ENCODE measurements at places on chromosomes 4 and X.

- no peak for DNase-seq
Observed at GRCh38 chr4:185352741-185353140, 43.0 kb downstream of the LRP2BP start.

GRCh38 chr4:59200992-59201391 lies 1999.1 kb upstream of the ADGRL3 start:
- DNase-seq, result no peak

DNA sequence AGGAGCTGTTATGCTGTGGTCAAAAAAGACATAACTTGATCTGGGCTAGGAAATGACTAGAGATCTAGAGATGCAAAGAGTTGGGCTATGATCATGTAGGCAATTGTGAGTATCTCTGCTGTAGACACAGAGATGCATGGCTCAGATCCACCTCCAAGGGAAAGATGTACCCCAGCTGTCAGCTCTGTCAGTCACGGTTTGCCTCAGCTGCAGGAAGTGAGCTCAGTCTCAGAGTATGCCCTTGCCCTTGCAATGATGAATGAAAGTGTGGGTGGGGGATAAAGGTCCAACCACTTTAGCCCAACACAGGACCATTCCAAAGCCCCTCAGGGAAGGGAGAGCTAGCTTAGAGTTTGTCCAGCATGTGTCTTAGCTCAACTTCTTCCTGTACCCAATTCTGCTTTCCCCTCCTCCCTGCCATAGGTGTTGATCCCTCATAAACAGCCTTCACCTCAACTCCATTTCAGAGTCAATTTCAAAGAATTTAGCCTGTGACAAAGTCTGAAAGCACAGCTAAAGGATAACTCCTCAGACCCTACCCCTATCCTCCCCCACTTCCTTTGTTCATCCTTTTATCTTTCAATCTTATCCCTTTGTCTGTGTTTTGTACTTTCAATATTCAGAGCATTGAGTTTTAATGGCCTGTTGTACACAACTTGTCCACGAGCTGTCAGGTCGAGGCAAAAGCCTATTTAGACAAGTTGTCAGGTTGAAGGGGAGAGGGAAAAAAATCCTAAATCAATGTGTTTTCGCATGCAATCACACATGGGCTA lies 90.6 kb downstream of the MID1IP1 start:
- DNase-seq, result no peak

- DNase-seq, result no peak
Observed at GRCh38 chr4:174406383-174406782, 115.9 kb downstream of the HPGD start.

GRCh38 chrX:13695601-13696115 lies 6.7 kb downstream of the RAB9A start:
- DNase-seq, result no peak

GRCh38 chr4:40731361-40731760 lies 18.4 kb upstream of the NSUN7 start:
- DNase-seq, result no peak

DNA sequence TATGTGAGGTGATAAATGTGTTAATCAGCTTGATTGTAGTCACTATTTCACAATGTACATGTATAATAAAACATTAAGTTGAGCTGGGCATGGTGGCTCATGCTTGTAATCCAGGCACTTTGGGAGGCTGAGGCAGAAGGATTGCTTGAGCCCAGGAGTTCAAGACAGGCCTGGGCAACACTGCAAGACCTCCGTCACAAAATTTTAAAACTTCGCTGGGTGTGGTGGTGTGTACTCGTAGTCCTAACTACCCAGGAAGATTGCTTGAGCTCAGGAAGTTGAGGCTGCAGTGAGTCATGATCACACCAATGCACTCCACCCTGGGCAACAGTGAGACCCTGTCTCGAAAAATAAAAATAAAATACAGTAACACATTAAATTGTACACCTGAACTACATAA lies 20.1 kb downstream of the LYAR start:
- DNase-seq, result no peak

GRCh38 chr4:139011225-139011950 lies 4.2 kb upstream of the NOCT start:
- DNase-seq, result no peak

- DNase-seq, result no peak
Observed at GRCh38 chr4:74418063-74418670, 26.8 kb upstream of the AREG start.

DNA sequence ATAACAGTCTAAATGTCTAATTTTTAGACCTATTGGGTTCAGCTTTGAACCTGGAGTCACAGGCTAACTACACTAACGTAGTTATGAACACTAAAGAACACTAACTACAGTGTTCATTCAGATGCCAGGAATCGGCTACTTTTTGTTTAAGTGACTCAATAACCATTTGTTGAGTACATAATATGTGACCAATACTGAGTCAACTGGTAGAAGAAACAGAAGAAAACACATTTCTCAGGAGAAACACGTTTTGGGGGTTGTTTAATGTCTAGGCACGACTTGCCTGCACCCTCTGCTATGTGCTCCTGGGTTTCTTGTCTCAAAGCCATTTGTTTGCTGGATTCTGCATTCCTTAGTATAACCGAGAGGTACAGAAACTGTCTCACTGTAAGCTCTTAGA lies 18.6 kb upstream of the CLNK start:
- DNase-seq, result no peak

- DNase-seq, result no peak
Observed at GRCh38 chrX:41542135-41542534, 95.0 kb downstream of the NYX start.

GRCh38 chr4:26871611-26872010 lies 11.0 kb downstream of the STIM2 start:
- DNase-seq, result no peak

DNA sequence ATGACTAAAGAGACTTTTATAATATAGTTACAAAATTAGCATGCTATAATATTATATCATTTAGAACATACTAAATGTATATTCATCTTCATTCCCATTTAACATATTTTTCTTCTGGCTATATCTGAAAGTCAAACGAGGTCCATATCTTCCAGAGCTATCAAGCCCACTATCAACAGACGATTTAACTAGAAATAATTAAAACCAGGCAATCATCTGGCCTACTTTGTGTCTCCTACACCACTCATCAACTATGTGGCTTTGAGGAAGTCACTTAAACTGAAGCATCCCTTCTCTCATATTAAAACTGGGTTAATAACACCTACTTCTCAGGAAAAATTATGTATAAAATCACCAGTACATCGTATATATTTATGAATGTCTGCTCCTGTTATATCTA lies 1330.5 kb upstream of the PABPC4L start:
- no peak for DNase-seq

GRCh38 chrX:20681683-20682082 lies 415.0 kb upstream of the RPS6KA3 start:
- DNase-seq, result no peak

GRCh38 chr4:101693842-101694398 lies 96.6 kb upstream of the BANK1 start:
- no peak for DNase-seq

- DNase-seq, result no peak
Observed at GRCh38 chrX:149937871-149938426, 342 bp downstream of the EOLA2 start.

GRCh38 chr4:148850257-148850995 lies 408.2 kb upstream of the NR3C2 start:
- DNase-seq, result no peak

- DNase-seq, result no peak
Observed at GRCh38 chrX:34764852-34765361, 107.8 kb upstream of the TMEM47 start.

- no peak for DNase-seq
Observed at GRCh38 chr4:149910604-149911350, 95.1 kb upstream of the IQCM start.

DNA sequence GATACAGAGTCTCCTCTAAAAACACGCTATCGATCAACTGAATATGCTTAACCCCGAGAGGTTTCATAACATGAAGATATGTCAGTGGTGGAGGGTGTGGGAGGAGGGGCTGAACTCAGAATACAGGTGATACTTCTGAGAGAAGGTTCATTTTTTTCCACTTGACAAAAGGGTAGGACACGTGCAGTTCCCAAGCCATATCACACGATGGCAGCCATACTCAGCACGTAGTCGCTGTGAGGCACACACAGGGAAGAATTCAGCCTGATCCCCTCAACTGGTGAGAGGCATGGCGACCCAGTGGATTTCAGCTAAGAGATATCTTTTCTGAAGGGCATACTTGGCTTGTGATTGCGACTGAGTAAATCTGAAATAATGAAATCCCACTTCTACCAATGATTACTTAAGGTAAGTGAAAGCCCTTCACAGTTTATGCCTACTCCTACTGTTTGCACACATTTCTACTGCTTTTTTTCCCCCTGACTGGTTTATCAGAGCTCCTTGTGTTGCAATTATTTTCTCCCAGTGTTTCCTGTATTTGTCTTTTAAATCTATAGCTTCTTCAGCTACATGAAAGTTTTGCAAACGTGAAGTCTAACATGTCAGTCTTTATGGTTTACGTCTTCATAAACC lies 133.1 kb downstream of the CORIN start:
- DNase-seq, result no peak

DNA sequence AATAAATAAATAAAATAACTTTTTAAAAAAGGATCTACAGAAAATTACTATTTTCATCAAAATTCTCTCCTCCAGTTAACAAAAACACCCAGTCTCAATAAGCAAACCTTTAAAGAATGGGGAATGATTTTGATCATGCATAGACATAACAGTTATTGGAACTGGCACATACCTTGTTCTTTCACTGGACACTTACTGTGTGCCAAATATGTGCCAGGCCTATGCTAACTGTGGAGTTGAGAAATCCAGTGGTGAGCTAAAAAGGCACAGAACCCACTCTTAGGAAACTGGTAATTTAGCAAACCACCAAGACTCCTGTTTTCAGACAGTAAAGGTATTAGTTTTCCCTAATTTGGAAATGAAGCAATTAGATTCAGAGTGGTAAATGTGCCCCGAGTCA lies 39.1 kb downstream of the CLOCK start:
- no peak for DNase-seq

DNA sequence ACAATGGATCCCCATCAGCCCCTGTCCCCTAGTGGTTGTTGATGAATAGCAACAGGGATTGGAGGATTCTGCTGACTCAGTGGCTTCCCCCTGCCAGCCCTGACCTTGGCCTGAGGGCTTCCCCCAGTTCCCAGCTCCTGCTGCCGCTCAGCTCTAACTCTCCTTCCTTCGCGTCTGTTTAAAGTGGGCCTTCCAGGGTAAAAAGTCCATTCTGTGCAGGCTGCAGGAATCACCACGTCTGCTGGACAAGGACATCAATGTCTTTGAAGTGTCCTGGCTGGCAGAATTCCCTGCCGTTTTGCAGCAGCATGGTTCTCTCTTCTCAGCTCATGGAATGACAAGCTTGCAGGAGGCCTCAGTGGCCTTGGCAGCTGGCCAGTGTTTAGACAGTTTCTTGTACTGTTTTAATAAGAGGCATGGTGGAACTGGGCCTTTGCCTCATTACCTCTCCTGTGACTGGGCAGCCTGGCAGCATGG lies 152.5 kb upstream of the STX18 start:
- DNase-seq, result no peak

- DNase-seq, result no peak
Observed at GRCh38 chrX:17072721-17073230, 126.3 kb downstream of the REPS2 start.

GRCh38 chr4:90025248-90025647 lies 101.9 kb upstream of the CCSER1 start:
- no peak for DNase-seq

DNA sequence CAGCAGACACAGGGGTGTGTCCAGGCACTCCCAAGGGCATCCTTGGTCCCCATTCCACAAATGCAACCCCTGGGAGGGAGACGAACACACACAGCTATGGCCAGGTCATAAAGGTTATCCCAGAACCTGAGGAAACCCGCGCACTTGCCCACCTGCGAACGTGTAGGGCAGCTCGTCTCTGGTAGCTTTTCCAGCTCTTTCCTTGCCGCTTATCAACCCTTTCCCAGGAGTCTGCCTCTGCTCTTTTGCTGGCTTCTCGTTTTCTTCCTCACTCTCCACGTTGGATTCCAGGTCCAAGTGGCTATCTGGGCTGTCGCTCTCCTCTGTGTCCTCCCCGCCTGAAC lies 13.5 kb downstream of the NOP14 start:
- no peak for DNase-seq

- DNase-seq, result no peak
Observed at GRCh38 chrX:8845060-8845459, 43.9 kb upstream of the FAM9A start.

DNA sequence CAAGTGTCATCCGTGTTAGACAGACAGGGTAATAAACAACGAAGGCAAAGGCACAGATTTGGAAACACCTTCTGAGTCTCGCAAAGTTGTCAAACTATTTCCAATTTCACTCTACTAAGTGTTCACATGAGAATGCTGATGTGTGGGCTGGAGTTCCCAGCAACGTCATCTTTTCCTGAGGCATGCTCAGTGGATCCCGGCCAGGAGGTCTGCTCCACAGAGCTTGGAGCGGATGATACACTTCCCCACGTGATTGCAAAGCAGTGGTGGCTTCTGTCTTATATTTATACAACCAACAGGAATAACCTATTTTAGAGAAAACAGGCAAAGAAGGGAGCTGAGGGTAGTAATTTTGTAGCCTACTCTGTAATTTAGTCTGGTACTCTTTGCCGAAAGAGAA lies 40.1 kb upstream of the PDK3 start:
- no peak for DNase-seq

DNA sequence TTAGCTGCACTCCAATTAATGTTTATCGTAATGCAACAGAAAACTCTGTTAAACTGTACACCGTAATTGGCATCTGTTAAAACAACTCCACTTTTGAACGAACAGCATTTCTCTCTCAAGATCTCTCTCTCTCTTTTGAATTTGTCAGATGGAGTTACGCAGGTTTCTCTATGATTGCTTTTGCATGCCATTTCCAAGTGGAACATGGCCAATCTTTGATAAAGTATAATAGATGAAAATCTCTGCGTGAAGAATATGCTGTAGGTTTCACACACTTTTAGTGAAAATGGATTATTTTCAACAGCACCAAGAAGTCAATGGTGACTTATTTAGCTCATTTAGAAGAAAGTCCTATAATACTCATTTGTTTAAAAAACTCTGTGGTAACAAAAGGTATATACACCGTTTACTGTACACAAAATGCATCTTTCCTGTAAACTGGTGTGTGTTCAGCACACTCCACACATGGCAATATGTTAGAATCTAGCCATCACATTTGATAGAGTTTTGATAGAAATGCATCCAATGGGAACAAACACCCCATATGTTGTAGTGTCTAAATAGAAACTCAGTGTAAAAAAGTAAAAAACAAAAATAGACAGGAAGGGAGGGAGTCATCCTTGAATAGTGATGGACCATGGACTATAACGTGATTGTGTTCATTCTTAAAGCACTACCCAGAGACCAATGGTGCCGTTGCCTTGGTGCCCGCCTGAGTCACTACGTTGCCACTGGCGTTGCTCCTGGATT lies 5.8 kb upstream of the FGFBP2 start:
- DNase-seq, result no peak

DNA sequence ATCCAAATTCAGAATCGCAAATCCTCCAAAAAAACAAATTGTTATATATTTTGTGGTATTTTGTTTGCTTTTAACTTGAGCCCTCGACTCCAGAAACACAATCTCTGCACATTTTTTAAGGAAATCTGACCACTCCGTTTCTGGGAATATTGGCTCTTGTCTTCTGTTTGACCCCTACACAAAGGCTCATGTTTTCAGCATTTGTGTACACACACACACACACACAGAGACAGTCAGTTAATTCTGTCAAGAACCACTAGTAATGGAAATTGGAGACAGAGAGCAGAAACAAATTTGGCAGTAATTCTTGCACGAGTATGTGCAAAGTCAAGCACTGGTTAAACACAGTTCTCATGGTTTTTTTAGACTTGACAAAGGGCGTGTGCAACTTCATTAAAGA lies 115.4 kb downstream of the AFAP1 start:
- DNase-seq, result no peak

Measured in stimulated activated CD8-positive, alpha-beta memory T cell treated with anti-CD3 and anti-CD28 coated beads, Interleukin-7, amount 100 ng/mL, for 24 hours (primary cell).